H1 (cell line): ENCODE measurements at places on chromosomes 13 and 19. TPM values are rescaled to one million over a fixed set of nuclear protein-coding genes. Genes with fewer than 3 reads are reported as not detected.

- no peaks in the 10 kb centered on the region for H3K4me1 ChIP-seq
- no peak for DNase-seq
- H3K36me3 ChIP-seq: no peaks in the 10 kb centered on the region
- no peaks in the 10 kb centered on the region for H3K27me3 ChIP-seq
- no peak overlapping the region for H3K27ac ChIP-seq
Measured at GRCh38 chr13:53560556-53560955, 531.9 kb downstream of the OLFM4 start.

GRCh38 chr19:48502350-48503018 is 9.2 kb downstream of the LMTK3 start:
- DNase-seq: no peak
- H3K27ac ChIP-seq: no peak overlapping the region
- no peaks in the 10 kb centered on the region for H3K27me3 ChIP-seq
- peak overlapping the region; percentile 29; the same call in 1 of the 2 replicates for H3K4me3 ChIP-seq

DNA sequence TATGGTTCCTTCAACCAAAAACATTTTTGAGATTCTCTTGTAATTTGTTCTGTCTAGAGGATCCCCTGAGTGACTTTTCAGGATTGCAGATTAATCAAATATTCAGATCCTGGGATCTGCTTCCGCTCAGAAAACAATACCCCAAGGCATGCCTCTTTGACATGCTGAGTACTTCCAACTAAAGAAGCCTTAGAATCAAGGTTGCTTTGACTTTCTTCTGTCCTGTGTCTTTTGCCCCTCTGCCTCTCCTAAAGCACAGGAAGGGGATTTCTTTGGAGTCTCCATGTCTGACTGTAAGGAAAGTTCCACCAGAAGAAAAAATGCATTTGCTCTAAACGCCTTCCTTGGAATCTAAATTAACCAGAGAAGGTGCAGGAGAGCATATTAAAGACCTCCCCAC is 431.5 kb downstream of the FGF14 start:
- no peaks in the 10 kb centered on the region for H3K36me3 ChIP-seq
- no peak overlapping the region for H3K4me3 ChIP-seq
- no peak overlapping the region for H3K27ac ChIP-seq
- no peak for DNase-seq

DNA sequence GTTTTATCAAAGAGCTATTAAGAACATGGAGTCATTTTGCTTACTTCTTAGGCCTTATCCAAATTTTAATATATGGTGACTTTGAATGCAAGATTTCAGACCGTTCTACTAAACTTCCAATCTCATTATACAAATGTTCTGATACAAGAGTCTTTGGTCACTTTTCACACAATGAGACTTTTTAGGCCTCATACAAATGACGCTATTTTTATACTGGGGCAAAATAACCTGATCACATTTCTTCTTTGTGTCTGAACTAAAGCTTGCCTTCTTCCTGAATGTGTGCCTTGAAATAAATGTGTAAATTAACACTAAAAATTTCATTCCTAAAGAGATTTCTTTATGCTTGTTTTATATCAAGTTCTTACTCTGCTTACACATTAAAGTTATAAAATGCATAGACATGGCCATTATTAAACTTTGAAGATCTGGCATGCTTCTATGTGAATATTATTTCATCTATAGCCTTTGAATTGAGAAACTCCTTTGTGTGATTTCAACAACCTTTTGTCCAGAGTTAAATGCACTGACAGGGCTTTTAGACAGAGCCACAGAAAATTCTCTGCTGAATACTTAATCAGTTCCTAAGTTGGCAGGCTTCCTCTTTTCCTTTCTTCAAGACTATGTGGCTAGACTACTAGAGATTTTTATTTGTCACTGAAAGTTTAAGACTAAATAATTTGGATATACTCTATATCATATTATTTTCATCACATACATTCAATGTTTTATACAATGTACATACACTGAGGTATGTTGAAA is 86.1 kb downstream of the EDNRB start:
- H3K4me1 ChIP-seq: no peaks in the 10 kb centered on the region
- no peak overlapping the region for H3K27ac ChIP-seq
- H3K4me3 ChIP-seq: no peak overlapping the region
- DNase-seq: no peak
- no peaks in the 10 kb centered on the region for H3K27me3 ChIP-seq

- H3K36me3 ChIP-seq: no peaks in the 10 kb centered on the region
- H3K4me1 ChIP-seq: no peaks in the 10 kb centered on the region
- H3K4me3 ChIP-seq: no peak overlapping the region
- DNase-seq: no peak
- H3K27ac ChIP-seq: no peak overlapping the region
Measured at GRCh38 chr13:29379281-29379680, 216.2 kb downstream of the SLC7A1 start.

- peaks cover 13% of the 10 kb centered on the region for H3K4me1 ChIP-seq
- peak within 1 kb of the TSS; percentile 75 for H3K4me3 ChIP-seq
- H3K36me3 ChIP-seq: peaks cover 4% of the 10 kb centered on the region; the same call in 1 of the 2 replicates
- H3K27me3 ChIP-seq: no peaks in the 10 kb centered on the region
- no peak within 1 kb of the TSS for H3K27ac ChIP-seq
Measured at GRCh38 chr19:1237754-1238368, at the start of gene CBARP. TSS of gene CBARP (minus strand) at chr19:1238005. CDS start at chr19:1236100, 1,905 bp downstream.

- no peak for DNase-seq
- H3K27me3 ChIP-seq: no peaks in the 10 kb centered on the region
- peaks cover 79% of the 10 kb centered on the region for H3K36me3 ChIP-seq
- no peak overlapping the region for H3K4me3 ChIP-seq
- no peak overlapping the region for H3K27ac ChIP-seq
- no peaks in the 10 kb centered on the region for H3K4me1 ChIP-seq
Measured at GRCh38 chr13:113226873-113227450, 17.5 kb downstream of the CUL4A start.

DNA sequence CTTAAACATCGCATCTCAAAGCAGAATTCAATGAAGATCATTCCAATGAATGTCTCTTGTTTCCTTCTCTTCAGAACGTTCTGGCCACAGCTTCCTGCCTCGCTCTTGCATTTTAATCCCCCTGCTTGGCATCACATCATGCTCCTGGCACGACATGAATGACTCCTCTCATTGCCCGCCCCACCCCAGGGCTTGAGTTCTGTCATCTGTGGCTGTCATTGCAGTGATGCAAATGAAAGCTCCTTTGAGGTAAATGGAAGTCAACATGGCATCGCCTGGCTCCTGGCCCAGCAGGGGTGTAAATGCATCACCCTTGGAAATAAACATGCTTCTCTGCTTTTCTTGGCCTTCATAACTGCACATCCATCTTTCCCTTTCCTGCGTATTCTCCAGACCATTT is 48.6 kb downstream of the SCEL start:
- no peak overlapping the region for H3K27ac ChIP-seq
- H3K4me3 ChIP-seq: no peak overlapping the region
- H3K36me3 ChIP-seq: no peaks in the 10 kb centered on the region
- H3K27me3 ChIP-seq: no peaks in the 10 kb centered on the region

DNA sequence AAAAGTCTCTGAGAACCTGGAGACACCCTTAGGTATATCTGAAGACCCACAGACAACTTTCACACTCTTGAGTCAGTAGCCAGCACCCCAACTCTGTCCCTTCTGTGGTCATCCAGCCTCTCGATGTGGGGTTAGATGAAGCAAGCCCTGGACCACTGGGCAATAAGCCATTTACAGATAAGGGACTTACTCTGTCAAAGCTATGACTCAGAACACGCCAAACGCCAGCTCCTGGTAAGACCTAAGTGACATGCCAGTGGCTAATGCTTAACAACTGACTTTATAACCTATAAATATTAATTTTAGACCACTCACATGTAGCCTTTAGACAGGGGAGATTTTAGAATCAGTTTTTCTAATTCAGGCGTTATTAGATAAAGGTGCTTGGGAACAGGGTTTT is 85.7 kb downstream of the SHISA2 start:
- DNase-seq: no peak
- H3K4me3 ChIP-seq: no peak overlapping the region
- no peaks in the 10 kb centered on the region for H3K27me3 ChIP-seq
- H3K4me1 ChIP-seq: peaks cover 3% of the 10 kb centered on the region
- H3K36me3 ChIP-seq: no peaks in the 10 kb centered on the region

GRCh38 chr13:108993346-108993745 is 363.9 kb downstream of the MYO16 start:
- H3K27me3 ChIP-seq: no peaks in the 10 kb centered on the region
- no peak overlapping the region for H3K27ac ChIP-seq
- H3K36me3 ChIP-seq: no peaks in the 10 kb centered on the region
- peaks cover 2% of the 10 kb centered on the region; the same call in 1 of the 2 replicates for H3K4me1 ChIP-seq
- H3K4me3 ChIP-seq: no peak overlapping the region

- H3K4me3 ChIP-seq: no peak overlapping the region
- no peak for DNase-seq
- H3K4me1 ChIP-seq: no peaks in the 10 kb centered on the region
- no peak overlapping the region for H3K27ac ChIP-seq
- no peaks in the 10 kb centered on the region for H3K27me3 ChIP-seq
Measured at GRCh38 chr13:74743992-74744391, 609.8 kb upstream of the KLF12 start.

- peak within 1 kb of the TSS; percentile 66 for H3K4me3 ChIP-seq
- no peak within 1 kb of the TSS for H3K27ac ChIP-seq
Measured at GRCh38 chr19:11339254-11340098, at the start of gene RAB3D. TSS of gene RAB3D (minus strand) at chr19:11339657. CDS start at chr19:11337399, 2,258 bp downstream.

DNA sequence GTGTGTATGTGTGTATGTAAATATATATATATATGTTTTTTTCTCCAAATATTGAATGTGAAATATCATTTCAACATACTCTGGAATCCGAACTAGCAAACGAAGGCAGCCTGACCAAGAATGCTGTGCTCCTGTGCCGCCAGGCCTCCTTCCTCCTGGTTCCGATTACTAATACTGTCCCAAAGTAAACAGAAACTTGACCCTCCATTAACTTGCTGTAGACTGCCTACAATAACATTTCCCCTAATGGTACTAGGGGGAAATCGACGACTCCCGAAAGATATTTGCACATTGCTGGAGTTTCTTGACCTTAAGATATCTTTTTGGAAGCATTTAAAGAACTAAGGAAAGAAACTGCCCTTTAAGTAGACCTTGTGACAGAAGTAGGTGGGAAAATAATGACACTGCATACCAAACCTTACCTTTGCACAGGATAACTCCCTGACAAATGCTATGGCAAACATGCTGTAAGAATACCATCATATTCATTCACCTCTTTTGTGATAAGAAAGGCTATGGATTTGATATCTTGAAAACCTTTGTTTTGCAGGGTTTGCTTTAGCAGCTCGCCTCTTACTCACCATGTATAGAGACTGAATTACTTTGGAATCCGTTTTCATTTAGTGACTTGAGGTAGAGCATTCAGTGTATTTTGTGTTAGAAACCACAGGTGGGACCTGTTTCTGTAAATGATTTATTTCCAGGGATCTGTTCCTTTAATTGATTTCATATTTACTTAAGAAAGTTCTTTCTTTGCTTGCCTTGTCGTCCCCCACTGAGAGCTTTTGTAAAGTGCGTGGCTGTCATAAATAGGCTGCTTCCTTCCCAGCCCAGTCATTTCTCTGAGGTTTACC is 80.1 kb downstream of the KLF5 start:
- H3K4me1 ChIP-seq: no peaks in the 10 kb centered on the region
- H3K36me3 ChIP-seq: no peaks in the 10 kb centered on the region
- no peaks in the 10 kb centered on the region for H3K27me3 ChIP-seq
- H3K4me3 ChIP-seq: no peak overlapping the region

DNA sequence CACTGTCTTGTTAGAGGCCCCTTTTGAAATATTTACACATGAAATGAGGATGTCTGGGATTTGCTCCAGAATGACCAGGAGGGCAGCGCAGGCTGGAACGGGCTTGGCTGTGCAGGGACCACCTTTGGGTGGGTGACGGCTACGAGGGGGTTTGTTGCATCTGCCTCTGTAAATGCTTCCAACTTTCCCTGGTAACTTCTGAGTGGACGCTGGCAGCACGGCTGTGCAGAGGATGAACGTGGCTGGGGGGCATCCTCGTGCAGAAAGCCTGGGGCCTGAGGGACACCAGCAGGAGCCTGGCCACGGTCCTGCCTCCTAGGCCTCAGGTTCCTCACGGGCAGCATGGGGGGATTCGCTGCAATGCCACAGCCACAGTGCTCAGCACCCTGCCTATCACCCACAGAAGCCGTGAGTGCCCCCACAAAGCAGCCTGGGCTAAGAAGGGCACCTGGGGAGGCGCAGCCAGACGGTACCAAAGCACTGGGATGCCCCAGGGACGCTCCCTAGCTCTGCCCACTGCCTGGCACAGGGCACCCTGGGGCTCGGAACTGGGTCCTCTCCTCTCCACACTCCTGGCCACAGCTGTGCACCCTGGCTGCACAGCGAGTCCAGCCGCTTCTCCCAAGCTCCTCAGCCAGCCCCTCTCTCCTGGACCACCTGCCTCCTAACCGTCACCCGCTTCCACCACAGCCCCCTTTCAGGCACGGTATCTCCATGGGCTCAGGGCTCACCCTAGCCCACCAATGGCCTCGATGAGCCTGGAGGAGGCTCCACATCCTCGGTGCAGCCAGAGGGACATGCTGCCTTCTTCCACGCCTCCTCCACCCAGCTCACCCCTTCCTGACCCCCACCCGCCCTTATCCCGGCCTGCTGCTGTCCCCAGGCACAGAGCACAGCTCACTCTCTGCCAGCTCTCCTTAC is 44.5 kb downstream of the MLLT1 start:
- no peaks in the 10 kb centered on the region for H3K27me3 ChIP-seq
- no peak overlapping the region for H3K27ac ChIP-seq
- no peak for DNase-seq
- H3K36me3 ChIP-seq: peaks cover 3% of the 10 kb centered on the region; the same call in 1 of the 2 replicates
- no peak overlapping the region for H3K4me3 ChIP-seq

DNA sequence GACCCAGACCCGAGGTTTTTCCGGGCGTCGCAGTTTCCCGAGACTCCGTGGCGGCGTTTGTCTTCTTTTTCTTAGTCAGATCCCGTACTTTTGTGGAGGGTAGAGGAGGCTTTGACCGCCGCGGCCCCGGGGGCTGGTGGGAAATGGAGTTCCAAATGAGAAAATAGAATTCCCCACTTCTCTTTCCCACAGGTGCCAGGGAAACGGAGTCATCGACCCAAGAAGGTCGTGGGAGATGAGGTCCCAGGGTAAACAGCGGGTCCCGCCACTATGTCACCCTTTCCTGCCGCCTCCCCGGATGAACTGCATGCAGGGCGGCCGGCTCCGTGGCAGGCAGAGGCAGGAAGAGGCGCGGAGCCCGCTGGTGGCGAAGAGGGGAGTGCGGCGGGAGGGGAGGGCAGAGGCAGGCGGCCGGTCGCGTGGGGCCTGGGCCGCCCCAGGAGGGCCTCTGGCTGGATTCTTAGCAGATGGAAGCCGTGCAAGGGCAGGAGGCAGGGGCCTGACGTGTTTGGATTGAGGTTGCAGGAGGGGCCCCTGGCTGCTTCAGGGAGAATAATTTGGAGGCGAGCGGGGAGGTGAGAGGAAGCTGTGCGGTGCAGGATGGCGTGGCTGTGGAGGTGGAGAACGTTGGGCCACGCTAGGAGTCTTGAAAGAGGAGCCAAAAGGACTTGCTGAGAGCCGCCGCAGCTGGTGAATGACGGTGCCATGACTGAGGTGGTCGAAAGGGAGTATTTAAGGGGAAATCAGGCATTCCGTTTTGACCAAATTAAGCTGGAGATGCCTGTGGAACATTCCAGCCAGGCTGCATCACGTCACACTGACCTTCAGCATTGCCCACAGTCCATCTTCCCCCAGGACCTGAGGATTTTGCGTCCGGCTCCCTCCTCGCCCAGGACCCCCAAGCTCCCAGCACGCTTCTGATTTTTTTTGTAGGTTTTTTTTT is 11.7 kb downstream of the CYTH2 start:
- DNase-seq: no peak
- H3K36me3 ChIP-seq: peaks cover 35% of the 10 kb centered on the region
- no peaks in the 10 kb centered on the region; the same call in 1 of the 2 replicates for H3K4me1 ChIP-seq
- H3K27ac ChIP-seq: no peak overlapping the region
- H3K27me3 ChIP-seq: no peaks in the 10 kb centered on the region
- H3K4me3 ChIP-seq: no peak overlapping the region

Gene LENG9
- total RNA-seq: 3.9 and 4.0 TPM in 2 replicates

Gene AMER2
- total RNA-seq: 0.50 and 0.57 TPM in 2 replicates

Gene RAB3D
- total RNA-seq: 23.8 and 24.4 TPM in 2 replicates

Gene VSIG10L
- 10.2 and 10.3 TPM in 2 replicates for total RNA-seq

Gene NTN5
- total RNA-seq: 0.15 and 0.47 TPM in 2 replicates

Gene RELB
- total RNA-seq: 12.5 and 13.1 TPM in 2 replicates

Gene ERICH6B
- not detected in 2 replicates for total RNA-seq

Gene HSPBP1
- 63.4 and 68.8 TPM in 2 replicates for total RNA-seq

Gene NKPD1
- 0.38 and 0.39 TPM in 2 replicates for total RNA-seq

Gene MCEMP1
- total RNA-seq: not detected in 2 replicates
